T-helper 2 cell (primary cell): ENCODE measurements at places on chromosomes 6 and 20.

DNA sequence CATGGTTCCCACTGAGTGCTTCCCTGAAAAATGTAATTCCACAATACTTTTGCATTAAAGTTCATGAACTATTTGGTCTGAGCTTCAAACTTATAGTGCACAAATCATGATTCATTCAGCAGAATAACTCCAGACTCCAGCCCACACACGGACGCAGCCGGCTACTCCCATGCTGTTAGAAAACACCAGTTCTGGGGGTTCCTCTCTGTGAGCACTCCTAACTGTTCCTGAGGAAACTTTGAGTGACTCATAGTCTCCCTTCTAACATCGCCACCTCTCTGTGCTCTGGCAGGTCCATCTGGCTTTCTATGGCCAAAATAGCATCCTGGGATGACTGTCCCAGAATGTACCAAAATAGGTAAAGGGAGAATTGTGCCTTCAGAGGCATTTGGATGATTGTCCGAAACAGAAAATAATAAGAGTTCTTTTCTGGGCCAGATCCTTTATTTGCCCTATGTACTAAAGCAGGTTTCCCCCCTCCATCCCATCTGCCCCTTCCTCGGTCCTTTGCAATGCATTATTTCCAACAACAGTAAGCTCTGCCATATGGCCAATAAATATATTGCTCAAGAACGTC is 32.3 kb upstream of the LY86 start:
- no peak for DNase-seq

- DNase-seq: no peak
Measured at GRCh38 chr6:3916211-3916610, 67.0 kb downstream of the FAM50B start.

- DNase-seq: no peak
Measured at GRCh38 chr20:44247586-44248409, 690 bp downstream of the GDAP1L1 start.

DNA sequence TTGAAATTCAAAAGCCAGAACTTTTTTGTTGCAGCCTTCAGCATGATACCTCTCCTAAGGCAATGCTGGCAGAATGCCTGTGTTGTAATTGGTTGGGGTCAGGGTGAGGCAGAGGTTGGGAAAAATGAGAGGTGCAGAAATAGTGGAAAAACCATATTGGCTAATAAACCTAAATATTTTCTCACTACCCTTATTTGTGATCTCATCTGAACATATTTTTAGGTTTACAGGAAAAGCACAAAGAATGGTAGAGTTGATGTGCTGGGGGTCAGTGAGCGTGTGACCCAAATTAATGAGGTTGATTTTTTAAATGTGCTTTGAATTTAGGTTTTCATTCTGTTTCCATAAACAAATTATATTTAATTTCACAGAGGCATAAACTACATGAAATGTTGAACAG is 437.3 kb downstream of the HDGFL1 start:
- DNase-seq: no peak
